T-helper 22 cell (primary cell): ENCODE measurements at places on chromosomes 2 and 18.

DNA sequence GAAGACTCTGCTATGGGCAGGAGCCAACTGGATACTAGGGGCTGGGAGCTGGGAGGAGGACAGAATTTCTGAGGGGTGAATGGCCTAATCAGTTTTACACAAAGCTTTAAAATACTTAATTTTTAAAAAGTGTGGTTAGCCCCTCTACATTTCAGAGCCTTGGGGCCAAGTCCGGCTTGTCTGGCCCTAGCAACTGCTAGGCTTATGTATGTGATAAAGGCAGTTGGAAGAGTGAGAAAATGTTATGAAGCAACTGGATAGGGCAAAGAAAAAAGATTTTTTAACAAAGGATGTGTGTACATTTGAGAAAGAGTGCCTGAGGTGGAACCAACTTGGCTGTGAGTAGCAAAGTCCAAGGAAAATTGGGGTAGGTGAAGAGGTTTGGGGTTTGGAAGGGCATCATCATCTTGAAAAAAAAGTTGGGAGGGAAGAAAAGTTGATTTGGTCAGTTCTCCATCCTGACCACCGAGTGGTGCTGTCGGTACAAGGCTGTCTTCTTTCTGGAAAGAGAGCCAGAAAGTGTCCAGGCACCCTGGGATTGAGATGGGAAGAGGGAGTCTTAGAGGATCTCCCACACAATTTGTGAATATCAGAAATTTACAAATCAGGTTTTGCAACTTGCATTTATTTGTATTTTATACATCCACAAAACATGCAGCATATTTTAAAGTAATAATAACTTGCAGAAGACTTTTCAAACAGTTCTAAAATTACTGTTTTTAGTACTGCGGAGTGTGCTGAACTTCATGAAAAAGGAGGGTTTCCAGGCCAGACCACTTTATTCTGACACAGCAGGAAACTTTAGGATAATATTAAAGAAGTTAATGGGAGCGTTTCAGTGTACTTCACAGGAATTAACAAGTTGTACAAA, 10.5 kb upstream of the CDK15 start:
- DNase-seq = no peak

- no peak for DNase-seq
These were observed 141.3 kb upstream of the FOSL2 start for GRCh38 chr2:28251337-28251736.

DNA sequence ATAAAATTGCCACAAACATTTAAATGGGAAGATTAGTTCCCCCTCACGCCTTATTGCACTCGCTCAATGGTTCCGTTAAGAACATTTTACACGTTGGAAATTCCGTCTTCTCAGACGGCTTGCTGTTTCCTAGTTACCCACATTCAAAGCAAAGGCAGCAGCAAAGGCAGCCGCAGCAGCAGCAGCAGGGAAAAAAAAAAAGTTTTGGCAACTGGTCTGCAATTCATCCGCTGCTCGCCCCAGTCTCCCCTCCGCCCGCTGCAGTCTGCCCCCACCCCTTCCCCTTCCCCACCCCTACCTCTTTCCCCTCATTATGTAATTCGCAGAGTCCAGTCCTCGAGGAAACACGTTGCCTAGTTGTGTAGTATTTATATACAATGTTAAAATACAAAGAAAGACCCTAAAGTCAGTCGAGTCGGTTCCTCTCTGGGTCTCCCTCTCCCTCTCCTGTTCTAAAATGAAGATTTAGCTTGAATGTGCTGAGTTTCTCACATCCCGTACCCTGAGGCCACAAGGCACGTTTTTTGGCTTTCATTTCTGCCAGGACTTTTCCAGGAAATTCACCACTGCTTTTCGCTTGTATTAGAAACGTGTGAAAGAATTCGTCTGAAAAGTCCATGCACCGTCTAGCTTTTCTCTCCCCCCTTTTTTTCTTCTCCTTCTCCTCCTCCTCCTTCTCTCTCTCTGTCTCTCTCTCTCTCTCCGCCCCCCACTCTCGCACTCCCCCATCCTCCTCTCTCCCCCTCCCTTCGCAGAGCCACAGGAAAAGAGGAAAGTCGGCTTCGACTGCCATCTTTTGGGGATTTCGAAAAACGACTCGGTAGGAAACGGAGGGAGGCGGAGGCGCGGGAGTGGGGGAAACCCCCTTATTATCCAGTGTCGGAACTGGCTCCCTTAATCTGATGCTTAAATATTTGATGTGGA, 140.0 kb downstream of the MEIS1 start:
- no peak for DNase-seq

DNA sequence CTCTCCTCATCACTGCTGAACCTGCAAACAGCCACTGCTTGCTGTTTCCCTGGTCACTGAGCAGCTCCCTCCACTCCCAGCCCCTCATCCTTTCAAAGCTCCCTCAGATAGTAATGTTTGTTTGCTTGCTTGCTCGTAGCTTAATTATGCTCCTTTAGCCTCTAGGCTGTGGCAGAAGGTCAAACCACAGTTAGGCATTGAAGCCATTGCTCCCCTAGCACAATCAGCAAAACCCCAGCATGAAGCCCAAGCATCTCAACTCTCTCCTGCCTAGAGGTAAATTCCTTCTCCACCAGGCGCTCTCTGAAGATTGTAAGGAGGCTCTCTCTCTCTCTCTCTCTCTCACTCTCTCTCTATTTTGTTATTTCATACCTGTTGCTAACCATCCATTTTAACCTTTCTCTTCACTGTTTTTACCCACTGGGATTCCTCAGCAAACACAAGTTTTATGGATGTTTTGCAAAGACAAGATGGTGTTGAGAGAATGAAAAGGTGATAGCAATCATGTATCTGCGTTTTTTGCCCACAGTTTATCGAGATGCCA, 135.9 kb upstream of the HNRNPA3 start:
- DNase-seq = no peak

GRCh38 chr2:171522788-171523087, 464 bp downstream of the CYBRD1 start:
- DNase-seq = no peak

- no peak for DNase-seq
These were observed 7.8 kb upstream of the C2orf72 start for GRCh38 chr2:231029563-231029962.

DNA sequence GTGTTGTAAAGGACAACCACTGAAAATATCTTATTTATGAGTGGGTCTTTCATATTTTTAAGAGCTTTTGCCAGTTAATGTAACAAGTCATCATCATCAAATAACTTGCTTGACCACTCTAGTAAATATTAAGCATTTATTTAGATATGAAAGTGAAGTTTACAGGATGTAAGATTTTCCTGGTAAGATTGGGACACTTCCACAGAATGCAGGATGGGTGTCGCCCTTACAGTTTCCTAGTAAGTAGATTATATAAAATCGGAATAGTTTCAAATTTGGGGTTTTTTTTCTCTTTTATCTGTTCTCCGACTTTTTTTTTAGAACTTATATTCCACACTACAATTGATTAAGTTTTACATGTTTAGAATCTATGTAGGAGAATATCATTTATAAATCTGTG, 14.8 kb upstream of the SLC40A1 start:
- DNase-seq = no peak

DNA sequence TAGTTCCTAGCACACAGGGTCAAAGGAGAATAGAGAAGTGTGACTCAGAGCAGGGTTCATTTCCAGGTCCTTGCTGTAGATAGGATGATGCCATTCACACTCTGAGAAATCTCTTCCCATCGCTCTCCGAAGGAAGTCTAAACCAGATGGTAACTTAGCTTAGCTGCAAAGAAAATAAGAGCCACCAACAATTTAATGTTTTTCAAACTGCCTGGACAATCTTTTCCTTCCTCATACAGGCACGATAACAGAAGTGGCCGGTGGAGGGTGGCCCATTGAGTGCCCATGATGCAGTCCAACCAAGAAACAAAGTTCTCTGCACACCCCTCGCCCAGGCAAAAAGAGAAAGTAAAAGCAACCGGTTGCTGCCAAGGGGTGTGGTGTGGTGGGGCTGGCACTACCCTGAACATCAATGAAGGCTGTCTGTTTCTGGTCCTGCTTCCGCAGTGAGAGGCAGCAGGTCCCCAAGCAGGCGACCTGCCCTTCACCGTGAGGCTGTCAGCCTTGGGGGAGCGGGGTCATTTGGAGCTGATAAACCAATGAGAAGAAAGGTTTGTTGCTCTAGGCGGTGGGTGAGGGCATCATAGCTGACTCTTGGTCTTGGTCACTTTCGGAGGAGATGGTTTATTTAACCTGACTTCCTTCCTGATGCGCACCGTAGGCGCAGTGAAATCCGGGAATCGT, 105.6 kb upstream of the CD302 start:
- peak; percentile 54 for DNase-seq

- DNase-seq = no peak
These were observed 613.5 kb downstream of the MBD2 start for GRCh38 chr18:53610957-53611356.

GRCh38 chr2:30410217-30410616, 36.8 kb upstream of the LCLAT1 start:
- DNase-seq = no peak

- DNase-seq = no peak
These were observed 7.5 kb downstream of the DPYSL5 start for GRCh38 chr2:26855466-26855865.

DNA sequence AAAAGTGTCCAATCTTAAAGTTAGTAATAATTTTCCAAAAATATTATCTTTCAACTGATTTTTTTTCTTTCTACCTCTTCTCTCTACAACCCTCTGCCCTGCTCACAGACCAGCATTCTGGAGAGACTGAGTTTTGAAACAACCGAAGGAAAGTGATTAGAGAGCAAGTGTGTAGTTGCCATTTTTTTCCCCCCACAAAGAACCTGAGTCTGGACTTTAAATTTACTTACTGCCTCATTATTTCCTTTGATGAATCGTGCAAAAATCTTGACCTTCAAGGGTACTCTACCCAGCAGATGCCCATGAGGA, 63.4 kb upstream of the NEUROD1 start:
- no peak for DNase-seq

- DNase-seq = no peak
These were observed 179.2 kb upstream of the RAB6C start for GRCh38 chr2:129800285-129800684.

GRCh38 chr2:151197184-151198108, 64.2 kb downstream of the RBM43 start:
- no peak for DNase-seq

DNA sequence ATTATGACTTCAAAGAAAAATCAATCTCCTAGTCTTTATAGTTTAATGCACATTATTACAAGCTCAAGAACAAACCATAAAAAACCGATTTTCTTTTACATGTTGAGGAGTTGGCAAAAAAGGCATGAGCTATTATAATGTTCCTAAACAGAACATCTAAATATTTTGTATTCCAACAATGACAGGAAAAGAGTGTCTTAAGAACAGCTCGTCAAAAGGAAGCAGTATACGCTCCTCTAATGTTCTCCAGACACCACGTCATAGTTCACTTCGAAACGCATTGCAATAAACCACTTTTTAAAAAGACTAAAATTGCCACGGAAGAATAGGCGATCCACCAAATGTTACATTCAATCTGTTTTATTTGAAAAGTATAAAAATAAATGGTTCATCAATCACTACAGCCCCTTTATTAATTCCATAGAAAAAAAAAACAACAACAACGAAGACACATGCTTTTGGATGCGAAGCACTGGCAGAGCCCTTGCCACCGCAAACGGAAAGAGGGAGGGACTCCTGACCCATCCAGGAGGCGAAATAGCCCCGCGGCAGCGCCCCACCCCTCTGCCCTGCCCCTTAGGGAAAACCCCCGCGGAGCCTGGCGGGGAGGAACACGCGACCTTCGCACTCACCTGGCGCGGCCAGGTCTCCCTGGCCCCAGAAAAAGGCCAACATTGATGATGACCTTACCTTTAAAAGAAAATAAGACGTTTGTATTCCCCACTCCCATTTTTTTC, 45.8 kb downstream of the MBP start:
- DNase-seq = no peak

GRCh38 chr2:61626827-61627226, 88.7 kb upstream of the XPO1 start:
- no peak for DNase-seq

GRCh38 chr2:141737492-141738255, 393.1 kb downstream of the LRP1B start:
- DNase-seq = no peak

GRCh38 chr2:211367711-211368110, 811.3 kb downstream of the CPS1 start:
- no peak for DNase-seq

DNA sequence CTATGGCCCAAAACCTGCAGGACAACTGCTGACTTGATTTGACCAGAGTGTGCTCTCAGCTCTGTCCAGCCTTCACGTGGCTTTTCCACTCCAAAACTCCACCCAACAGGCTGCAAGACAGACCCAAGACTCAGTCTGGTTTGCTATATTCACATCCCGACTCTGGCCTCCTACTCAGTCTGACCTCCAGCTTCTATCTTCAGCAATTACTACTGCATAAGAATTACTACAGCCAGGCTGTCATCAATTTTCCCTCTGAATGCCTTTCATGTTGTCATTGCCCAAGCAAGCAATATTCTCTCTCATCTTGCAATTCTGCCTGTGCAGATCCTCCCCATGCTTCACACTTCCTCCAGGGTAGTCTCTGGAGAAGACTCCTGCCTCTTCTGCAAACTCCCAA, 53.6 kb upstream of the GYPC start:
- no peak for DNase-seq

GRCh38 chr2:136764452-136765255, 691 bp upstream of the THSD7B start:
- no peak for DNase-seq

- no peak for DNase-seq
These were observed 129.2 kb downstream of the MTX2 start for GRCh38 chr2:176398243-176399073.

GRCh38 chr2:96225016-96225533, 16.4 kb upstream of the STARD7 start:
- no peak for DNase-seq
